OCI-M1 (cell line): ENCODE measurements at places on chromosomes 2 and 18.

GRCh38 chr2:165793161-165793778 is 777 bp downstream of the GALNT3 start:
- no peak for DNase-seq

DNA sequence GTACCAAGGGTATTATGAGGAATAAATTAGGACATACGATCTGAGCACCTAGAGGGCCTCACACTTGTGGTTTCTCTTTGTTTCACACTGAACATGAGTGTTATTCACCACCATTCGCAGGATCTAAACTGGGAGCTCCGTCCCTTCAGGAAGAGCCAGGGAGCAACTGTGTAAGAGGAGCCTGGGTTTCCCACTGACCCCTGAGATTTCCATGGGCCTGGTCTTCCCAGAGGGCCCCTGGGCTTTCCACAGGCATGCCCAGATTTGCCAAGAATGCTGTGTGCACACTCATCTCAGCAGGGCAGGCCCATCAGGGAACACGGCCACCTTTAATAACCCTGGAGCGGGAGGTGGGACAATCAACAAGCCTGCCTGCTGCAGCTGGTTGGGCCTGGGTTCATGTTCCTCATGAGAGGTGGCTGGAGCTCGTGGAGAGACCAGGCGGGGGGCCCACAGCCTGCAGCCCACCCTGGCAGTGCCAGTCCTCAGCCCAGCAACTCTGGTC is 416.8 kb upstream of the MYT1L start:
- no peak for DNase-seq

DNA sequence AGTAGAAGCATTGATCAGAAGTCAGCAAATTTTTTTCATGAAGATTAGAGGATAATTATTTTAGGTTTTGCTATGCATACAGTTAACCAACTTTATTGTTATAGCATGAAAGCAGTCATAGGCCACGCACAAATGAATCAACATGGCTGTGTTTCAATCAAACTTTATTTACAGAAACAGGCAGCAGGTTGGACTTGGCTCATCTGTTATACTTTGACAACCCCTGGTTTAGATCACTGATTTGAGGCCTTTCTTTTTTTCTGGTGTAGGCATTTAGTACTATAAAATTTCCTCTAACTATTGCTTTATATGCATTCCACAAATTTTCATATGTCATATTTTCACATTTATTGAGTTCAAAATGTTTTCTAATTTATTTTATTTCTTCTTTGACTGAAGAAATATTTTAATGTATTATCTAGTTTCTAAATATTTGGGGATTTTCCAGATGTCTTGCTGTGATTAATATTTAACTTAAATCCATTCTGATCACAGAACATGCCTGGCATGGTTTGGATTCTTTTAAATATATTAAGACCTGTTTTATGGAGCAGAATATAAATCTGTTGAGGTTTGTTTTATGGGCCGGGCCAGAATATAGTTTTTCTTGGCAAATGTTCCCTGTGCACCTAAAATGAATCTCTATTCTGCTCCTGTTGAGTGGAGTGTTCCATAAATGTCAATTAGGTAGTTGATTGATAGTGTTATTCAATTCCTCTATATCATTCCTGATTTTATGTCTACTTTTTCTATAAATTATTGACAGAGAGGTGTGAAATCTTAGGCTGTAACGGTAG is 116.3 kb upstream of the KLHL29 start:
- no peak for DNase-seq

DNA sequence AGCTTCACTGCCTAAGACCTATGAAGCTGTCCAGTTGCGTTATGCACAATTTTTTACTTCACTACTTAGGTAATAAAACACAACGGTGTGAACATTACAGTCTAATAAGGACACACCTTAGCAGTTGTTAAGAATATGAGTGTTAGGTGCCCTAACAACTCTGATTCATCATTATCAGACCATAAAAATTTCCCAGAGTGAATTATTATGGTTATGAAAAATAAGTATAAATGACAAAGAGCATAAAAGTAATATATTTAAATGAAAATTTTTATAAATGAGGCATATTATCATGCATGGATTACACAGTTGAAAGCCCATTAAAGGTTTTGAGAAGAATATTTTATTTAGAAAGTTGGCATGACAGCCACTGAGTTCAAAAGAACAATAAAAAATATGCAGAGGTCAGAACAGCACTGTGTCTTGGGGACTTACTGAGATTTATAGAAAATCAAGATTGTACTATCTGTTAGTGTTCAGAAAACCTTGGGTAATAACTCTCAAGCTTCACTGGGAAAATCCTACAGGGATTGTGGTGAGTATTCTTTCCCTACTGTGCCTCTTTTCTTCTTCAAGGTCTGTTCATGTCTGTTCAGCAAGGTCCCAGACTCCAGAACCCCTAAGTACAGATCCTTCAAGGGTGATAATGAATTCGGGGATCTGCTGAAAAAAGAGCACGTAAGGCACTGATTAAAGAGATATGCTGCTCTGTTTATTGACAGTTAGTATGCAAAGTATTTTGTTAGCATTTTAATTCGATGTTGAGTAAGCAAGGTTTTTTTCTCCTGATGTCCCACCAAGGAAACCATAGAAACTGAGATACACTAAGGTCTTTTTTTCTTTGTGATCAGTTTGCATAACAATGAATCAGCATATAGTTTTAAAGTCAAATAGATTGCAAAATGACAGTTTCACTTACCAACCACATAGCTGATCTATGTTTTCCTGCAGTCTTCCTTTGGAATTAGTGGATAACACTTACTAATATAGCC is 250.0 kb downstream of the DSEL start:
- DNase-seq, result peak; percentile 25

- no peak for DNase-seq
These were observed 161.3 kb downstream of the CDH2 start for GRCh38 chr18:28015671-28016070.

- DNase-seq, result no peak
These were observed 23.8 kb upstream of the ASPRV1 start for GRCh38 chr2:69985216-69985615.

- no peak for DNase-seq
These were observed 167.9 kb upstream of the HNRNPA3 start for GRCh38 chr2:177044671-177045070.

DNA sequence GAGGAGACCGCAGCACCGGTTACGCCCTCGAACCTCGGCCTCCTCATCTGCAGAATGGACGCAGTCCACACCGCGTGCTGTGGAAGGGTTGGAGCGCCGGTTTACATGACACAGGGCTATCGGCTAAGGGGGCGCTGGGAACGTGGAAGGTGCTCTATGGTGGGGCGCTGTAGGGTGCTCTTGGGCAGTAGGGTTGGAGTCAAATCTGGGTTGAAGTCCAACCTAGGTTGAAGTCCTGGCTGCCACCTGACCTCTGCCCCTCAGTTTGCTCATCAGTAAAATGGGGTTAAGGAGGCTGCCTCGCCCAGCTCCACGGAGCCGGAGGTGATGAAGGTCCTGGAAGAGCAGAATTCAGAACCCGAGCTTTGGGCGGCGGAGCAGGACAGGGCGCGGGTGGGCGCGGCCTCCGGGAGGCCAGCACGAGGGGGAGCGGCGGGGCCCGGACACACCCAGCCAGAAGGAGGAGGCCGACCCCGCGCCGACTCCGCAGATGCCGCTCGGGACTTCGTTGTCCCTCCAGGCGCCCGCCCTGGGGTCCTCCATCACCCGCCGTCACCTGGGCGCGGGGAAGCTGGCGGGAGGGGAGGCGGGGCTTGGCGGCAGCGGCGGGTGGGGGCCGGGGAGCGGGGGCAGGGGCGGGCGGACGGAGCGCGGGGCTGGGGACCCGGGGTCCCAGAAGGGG is 558 bp upstream of the GAREM2 start:
- DNase-seq, result no peak

DNA sequence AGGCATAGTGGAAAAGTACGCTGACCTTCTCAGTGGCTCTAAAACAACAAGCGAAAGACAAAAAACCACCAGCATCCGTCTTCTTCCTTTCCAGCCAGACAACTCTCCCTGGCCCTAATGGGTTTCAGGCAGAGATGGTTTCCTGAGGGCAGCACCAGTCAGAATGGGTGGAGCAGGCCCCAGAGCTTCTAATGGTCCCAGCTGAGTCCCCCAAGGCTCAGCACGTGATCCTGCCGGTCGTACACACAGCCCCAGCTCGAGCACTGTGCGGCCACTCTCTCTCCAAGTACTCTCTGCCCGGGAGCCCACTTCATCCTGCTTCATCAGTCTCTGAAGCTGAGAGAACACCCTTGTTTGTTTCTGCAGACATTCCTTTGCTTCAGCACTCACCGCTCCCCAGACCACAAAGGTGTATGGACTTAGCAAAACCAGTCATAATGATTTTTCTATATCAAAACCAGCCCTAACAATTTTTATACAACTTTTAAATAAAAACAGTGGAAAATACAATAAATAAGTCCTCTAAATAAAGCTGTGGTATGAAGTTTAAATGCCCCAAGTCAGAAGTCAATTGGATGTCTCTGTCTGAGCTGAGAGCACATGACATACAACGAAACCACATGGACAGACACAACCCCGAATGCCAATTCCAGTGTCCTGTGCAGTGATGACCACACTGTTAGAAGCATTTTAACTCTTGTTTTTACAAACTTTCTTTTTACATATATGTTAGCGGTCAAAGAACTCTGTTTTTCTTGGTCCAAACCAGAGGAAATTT is 63.9 kb downstream of the PARD6G start:
- DNase-seq, result no peak
